Lower lobe of right lung (tissue), 2 donors: ENCODE measurements at places on chromosomes 4 and X.
A peak's percentile ranks its signal among the peaks of the same experiment; 100 is the strongest.

DNA sequence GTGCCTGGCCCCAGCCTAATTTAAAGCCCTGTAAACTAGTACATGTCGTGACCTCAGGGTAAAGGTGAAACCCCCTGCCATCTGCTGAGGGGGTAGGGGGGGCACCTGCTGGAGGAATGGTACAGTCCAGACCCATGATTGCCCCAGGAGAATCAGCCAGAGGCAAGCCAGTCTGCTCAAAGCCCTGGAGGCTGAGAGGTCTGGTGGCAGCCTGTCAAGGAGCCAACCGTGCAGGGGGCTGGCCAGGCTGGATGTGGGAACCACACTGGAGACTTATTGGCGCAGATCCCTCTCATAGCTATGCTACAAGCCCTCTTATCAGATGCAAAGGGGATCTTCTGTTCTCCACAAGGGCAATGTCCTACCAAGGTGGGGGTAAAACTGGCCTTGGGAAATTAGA, 31.4 kb upstream of the PJA1 start:
- no peak overlapping the region for H3K27ac ChIP-seq
- H3K36me3 ChIP-seq, result no peaks in the 10 kb centered on the region
- DNase-seq, result no peak
- no peak overlapping the region for H3K4me3 ChIP-seq

- H3K36me3 ChIP-seq, result no peaks in the 10 kb centered on the region
- no peaks in the 10 kb centered on the region for H3K27me3 ChIP-seq
- no peaks in the 10 kb centered on the region for H3K4me1 ChIP-seq
Measured at GRCh38 chr4:188821500-188821899, 682.3 kb downstream of the TRIML1 start.

GRCh38 chrX:32847921-32848320, 363.4 kb downstream of the DMD start:
- no peaks in the 10 kb centered on the region for H3K4me1 ChIP-seq
- DNase-seq, result no peak
- no peaks in the 10 kb centered on the region for H3K27me3 ChIP-seq
- H3K27ac ChIP-seq, result no peak overlapping the region
- no peaks in the 10 kb centered on the region for H3K36me3 ChIP-seq
- H3K4me3 ChIP-seq, result no peak overlapping the region

GRCh38 chrX:84218726-84219125, 30.7 kb upstream of the RPS6KA6 start:
- H3K36me3 ChIP-seq, result no peaks in the 10 kb centered on the region
- H3K4me3 ChIP-seq, result no peak overlapping the region
- no peaks in the 10 kb centered on the region for H3K4me1 ChIP-seq
- no peak overlapping the region for H3K27ac ChIP-seq
- H3K27me3 ChIP-seq, result no peaks in the 10 kb centered on the region

DNA sequence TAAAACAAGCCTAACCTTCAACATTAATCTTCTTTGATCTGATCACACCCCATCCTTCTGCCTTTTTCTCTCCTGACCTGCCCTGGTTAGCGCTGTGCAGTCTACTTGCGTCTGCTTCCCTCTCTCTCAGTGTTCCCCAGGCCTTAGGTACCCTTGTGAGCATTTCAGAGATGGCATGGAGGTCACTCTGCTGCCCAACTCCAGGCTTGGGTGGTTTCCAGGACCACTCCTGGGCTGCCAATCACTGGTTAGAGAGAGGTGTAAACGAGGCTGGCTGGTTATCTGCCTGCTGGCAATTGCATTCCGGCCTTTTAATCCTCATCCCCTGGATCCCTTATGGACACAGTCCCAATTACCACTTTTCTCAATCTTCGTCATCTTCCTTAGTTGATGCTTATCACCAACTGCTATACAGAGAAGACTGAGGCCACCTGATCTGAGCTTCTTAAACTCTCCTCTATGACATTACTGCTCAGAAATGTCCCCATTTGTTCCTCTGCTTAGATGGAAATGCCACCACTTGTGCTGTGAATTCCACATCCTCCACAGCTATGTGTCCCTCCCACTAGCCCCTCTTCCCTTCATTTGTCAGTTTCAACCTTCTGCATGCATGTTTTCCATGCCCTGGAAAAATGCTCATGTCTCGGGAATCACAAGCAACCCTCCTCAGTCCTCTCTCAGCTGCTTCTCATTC, 29.0 kb upstream of the BCLAF3 start:
- H3K27me3 ChIP-seq, result no peaks in the 10 kb centered on the region
- no peak overlapping the region for H3K4me3 ChIP-seq
- H3K27ac ChIP-seq, result no peak overlapping the region
- no peaks in the 10 kb centered on the region for H3K4me1 ChIP-seq

- H3K4me3 ChIP-seq, result no peak overlapping the region
- no peaks in the 10 kb centered on the region for H3K36me3 ChIP-seq
- H3K27me3 ChIP-seq, result no peaks in the 10 kb centered on the region
- no peak overlapping the region for H3K27ac ChIP-seq
- peaks cover 19% of the 10 kb centered on the region for H3K4me1 ChIP-seq
Measured at GRCh38 chr4:159283696-159284095, 180.8 kb downstream of the RAPGEF2 start.

DNA sequence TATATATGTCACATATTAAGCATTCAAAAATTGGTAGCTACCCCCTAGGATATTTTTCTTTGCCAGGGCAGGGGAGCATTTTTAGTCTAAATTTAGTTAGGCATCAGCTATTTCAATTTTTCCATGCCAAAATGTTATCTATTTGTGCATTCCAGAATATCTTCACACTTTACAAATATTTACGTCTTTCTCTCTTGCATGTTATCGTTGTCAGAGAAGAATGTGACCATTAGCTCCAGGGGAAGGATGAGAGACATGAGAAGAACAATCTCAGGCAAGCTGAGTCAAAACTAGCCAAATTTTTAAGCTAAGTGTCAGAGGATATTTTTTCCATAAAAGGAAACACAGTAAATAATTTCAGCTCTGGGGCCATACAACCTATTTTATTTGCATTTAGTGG, 885.0 kb upstream of the EPHA5 start:
- DNase-seq, result no peak
- no peaks in the 10 kb centered on the region for H3K4me1 ChIP-seq
- no peak overlapping the region for H3K4me3 ChIP-seq
- no peak overlapping the region for H3K27ac ChIP-seq
- H3K36me3 ChIP-seq, result no peaks in the 10 kb centered on the region
- H3K27me3 ChIP-seq, result no peaks in the 10 kb centered on the region

- no peak overlapping the region for H3K4me3 ChIP-seq
- no peaks in the 10 kb centered on the region for H3K4me1 ChIP-seq
- no peaks in the 10 kb centered on the region for H3K36me3 ChIP-seq
- no peaks in the 10 kb centered on the region for H3K27me3 ChIP-seq
- no peak for DNase-seq
- H3K27ac ChIP-seq, result no peak overlapping the region
Measured at GRCh38 chr4:175790083-175790482, 22.0 kb downstream of the GPM6A start.

GRCh38 chr4:8266508-8266907, 3.0 kb upstream of the HTRA3 start:
- H3K36me3 ChIP-seq, result no peaks in the 10 kb centered on the region
- peak overlapping the region; percentile 18 for H3K27ac ChIP-seq
- H3K4me1 ChIP-seq, result peaks cover 31% of the 10 kb centered on the region
- peaks cover 24% of the 10 kb centered on the region for H3K27me3 ChIP-seq
- no peak for DNase-seq

DNA sequence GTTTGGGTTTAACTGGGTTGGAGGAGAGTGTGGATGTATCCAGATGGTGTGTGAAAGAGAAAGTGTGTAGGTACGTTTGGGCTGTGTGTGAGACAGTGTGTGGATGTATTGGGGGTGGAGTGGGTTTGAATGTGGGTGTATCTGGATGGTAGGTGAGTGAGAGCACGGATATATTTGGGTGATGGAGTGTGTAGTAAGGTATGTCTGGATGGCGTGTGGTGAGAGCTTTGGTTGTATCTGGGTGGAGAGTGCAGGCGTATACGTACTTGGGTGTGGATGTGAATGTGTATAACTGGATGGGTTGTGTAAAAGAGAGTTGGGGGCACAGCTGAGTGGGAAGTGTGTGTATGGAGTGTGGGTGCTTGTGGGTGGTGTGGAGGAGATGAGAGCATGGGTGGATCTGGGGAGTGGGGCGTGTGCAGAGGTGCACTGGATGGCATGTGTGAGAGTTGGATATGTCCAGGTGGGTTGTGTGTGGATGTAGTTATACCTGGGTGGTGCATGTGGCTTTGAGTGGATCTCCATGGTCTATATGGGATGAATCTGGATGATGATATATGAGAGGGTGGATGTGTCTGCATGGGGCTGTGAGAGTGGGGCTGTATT, 6.8 kb downstream of the GPR173 start:
- no peak overlapping the region for H3K27ac ChIP-seq
- no peak overlapping the region for H3K4me3 ChIP-seq
- no peaks in the 10 kb centered on the region for H3K4me1 ChIP-seq
- DNase-seq, result no peak
- no peaks in the 10 kb centered on the region for H3K36me3 ChIP-seq

GRCh38 chr4:103085555-103086196, 9.1 kb upstream of the SLC9B2 start:
- no peak for DNase-seq
- H3K27me3 ChIP-seq, result no peaks in the 10 kb centered on the region
- H3K4me1 ChIP-seq, result no peaks in the 10 kb centered on the region

DNA sequence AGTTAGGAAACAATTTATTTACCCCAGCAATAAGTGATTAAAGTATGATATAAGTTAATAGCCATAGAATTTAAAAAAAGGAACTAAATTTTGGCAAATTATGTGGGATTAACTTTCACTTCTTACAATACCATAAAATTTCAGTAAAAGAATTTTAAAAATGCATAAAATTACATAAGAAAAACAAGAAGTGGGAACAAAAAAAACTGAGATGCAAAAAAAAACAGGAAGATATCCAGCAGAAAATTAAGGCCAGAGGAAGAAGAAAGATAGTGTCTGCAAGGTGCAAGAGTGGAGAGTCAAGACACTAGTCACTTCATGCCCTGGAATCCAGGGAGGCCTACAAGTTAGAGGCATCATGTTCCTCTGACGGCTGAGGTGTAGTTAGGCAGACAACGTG, 184.2 kb downstream of the GASK1B start:
- H3K27ac ChIP-seq, result no peak overlapping the region
- H3K36me3 ChIP-seq, result no peaks in the 10 kb centered on the region
- no peaks in the 10 kb centered on the region for H3K4me1 ChIP-seq

- no peak for DNase-seq
- no peaks in the 10 kb centered on the region for H3K4me1 ChIP-seq
- no peaks in the 10 kb centered on the region for H3K36me3 ChIP-seq
- no peak overlapping the region for H3K27ac ChIP-seq
- no peaks in the 10 kb centered on the region for H3K27me3 ChIP-seq
Measured at GRCh38 chrX:10851809-10852208, 231.4 kb upstream of the MID1 start.

DNA sequence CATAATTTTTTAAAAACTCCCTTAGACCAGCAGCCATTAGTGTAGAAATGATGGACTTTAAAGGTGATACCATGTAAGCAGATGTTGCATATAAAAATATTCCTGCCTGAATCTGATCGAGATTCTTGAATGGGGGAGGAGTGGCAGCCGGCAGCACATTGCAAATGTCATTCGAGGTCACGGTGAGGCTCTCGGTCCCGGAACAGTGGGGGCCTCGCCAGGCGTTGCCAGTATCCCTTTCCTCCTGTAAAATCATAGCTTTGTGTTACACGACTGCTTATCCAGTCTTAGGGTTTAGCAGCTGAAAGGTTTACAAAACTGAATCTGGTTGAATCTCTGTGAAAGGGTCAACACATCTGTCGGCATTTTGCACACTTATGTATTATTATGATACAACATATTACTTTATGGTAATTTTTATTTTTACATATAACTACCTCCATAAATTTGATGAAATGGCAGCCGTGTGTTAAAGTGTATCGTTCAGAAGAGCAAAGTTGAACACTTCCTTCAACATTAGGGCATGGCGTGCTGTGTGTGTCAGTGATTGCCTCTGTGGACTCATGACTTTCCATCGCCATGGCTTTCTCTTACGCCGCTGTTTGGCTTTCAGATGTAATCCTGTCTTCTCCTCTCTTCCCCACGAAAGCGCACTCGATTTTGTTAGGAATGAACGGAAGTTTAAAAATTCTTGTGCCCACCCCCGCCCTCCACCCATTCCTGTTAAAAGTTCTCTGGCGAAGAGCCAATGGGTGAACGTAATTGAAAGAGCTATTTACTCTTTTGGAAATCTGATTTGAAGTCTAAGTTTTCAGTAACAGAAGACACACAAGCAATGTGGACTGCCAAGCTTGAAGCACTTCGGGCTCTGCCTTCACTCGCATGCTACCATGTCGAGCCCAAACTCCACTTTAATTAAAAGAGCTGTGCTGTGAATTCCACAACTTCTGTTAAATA, 114.8 kb downstream of the STOX2 start:
- H3K4me3 ChIP-seq, result no peak overlapping the region
- no peaks in the 10 kb centered on the region for H3K27me3 ChIP-seq
- peak overlapping the region; percentile 13 for H3K27ac ChIP-seq
- H3K36me3 ChIP-seq, result no peaks in the 10 kb centered on the region
- H3K4me1 ChIP-seq, result peaks cover 12% of the 10 kb centered on the region

DNA sequence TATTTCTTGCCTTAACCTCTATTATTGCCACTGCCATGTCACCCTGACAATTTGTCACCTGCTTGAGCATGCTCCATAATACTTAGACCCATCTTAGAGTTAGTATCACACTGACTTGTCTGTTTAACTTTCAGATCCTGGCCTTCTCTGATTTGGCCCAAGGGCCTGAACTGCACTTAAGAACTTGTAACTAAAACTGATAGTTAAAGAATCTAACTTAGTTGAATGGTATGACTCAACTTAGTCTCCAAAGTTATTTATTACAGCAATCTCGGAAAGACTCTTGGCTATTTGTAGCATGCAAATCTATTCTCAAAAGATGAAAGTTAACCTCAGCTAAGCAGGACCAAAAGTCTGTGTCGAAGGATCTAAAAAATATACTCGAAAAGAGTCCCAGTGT, 72.3 kb downstream of the IGSF1 start:
- H3K36me3 ChIP-seq, result no peaks in the 10 kb centered on the region
- H3K27ac ChIP-seq, result no peak overlapping the region
- H3K4me3 ChIP-seq, result no peak overlapping the region
- no peak for DNase-seq
- no peaks in the 10 kb centered on the region for H3K27me3 ChIP-seq

- H3K27ac ChIP-seq, result no peak overlapping the region
- peak overlapping the region; percentile 71 for H3K4me3 ChIP-seq
- H3K27me3 ChIP-seq, result no peaks in the 10 kb centered on the region
- H3K4me1 ChIP-seq, result peaks cover 3% of the 10 kb centered on the region
Measured at GRCh38 chrX:139931646-139932072, 1.2 kb downstream of the ATP11C start.
